ENCODE measurements at places on chromosomes 12 and 14. TPM values are rescaled to one million over a fixed set of nuclear protein-coding genes. Genes with fewer than 3 reads are reported as not detected.
A peak's percentile ranks its signal among the peaks of the same experiment; 100 is the strongest.

The HOXC12 gene
- total RNA-seq, result not detected

The EXOC3L4 gene
- total RNA-seq, result 6.3 TPM

The SVOP gene
- 0.31 TPM for total RNA-seq

DNA sequence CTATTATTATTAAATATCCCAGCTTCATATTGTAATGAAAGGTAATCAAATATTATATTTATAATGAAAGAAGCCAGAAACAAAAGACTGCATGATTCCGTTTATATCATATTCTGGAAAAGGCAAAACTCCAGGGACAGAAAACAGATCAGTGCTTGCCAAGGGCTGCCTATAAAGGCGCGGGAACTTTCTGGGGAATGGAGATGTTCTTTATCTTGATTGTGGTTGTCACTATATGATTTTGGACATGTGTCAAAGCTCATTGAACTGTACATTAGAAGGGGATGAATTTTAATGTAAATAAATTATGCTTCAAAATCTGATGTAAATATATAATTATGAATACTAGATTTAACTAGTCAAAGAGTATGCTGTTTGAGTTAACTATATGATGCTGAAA, 115.4 kb upstream of the KRAS start:
- DNase-seq, result no peak

GRCh38 chr12:83468988-83469908, 782.5 kb downstream of the TMTC2 start:
- DNase-seq, result peak; percentile 25

The CCDC38 gene
- not detected for total RNA-seq

The TTC5 gene
- total RNA-seq, result 23.3 TPM

- DNase-seq, result no peak
Observed at GRCh38 chr12:12365931-12366431, 9.1 kb downstream of the BORCS5 start.

GRCh38 chr12:115570069-115570777, 707.3 kb downstream of the MED13L start:
- DNase-seq, result no peak

DNA sequence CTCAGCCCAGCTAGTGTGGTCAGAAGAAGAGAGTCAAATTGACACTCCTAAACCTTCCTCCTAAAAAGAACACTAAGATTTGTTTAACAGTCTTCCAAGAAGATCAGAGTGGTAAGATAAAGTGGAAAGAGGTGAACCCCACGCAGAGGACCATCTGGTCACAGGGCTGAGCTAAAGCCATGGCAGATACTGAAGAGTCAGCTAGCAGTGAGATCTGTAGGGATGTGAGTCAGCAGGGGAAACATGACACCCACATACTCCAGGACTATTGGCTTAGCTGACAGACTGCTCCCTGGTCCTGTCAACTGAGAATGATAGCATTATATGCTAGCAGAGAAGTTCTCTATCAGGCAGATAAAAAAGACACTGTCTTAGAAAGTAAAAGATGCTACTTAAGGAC, 269.4 kb upstream of the ALG10 start:
- DNase-seq, result no peak

The EPYC gene
- not detected for total RNA-seq

The C12orf54 gene
- total RNA-seq, result not detected

GRCh38 chr14:71583194-71583593, 349.0 kb upstream of the RGS6 start:
- DNase-seq, result no peak

- DNase-seq, result no peak
Observed at GRCh38 chr12:1527789-1528188, 66.6 kb downstream of the FBXL14 start.

GRCh38 chr12:53427905-53428594, 4.4 kb downstream of the AMHR2 start:
- DNase-seq, result no peak

DNA sequence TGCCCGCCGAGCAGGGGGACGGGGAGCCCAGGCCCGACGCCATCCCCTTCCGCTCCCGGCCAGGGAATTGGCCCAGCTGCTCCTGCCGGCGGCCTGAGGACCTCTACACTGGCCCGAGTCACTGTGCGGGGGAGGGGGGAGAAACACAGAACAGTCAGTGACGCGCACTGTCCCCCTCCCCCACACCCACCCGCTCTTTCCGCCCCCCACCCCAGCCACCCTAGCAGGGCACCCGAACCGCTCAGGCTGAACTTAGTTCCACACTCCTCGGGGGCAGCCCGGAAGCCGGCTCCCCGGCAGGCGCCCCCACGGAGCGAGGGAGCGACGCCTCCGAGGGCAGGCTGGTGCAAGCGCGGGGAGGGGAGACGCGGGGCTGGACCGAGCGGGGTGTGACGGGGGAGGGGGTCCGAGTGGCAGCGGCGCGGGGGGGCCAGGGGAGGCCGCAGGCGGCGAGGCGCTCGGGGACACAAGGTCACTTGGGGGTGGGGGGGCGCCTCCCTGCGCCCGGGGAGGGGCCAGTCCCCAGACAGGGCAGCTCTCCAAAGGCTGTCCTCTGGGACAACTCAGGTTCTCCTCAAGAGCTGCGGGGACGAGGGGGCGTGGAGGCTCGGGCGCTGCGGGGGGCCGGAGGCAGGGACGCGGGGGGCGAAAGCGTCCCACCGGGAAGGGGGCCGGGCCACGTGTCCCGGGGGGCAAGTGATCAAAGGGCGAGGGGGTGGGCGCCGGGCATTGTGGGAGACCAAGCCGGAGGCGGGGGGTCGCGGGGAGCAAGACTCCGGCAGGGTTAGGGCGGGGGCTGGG, 648 bp downstream of the CHD4 start:
- DNase-seq, result peak; percentile 66

- DNase-seq, result peak; percentile 54
Observed at GRCh38 chr14:37819155-37820015, 224.0 kb downstream of the TTC6 start.

The FSCB gene
- 0.10 TPM for total RNA-seq

The DNAI7 gene
- total RNA-seq, result 1.5 TPM

DNA sequence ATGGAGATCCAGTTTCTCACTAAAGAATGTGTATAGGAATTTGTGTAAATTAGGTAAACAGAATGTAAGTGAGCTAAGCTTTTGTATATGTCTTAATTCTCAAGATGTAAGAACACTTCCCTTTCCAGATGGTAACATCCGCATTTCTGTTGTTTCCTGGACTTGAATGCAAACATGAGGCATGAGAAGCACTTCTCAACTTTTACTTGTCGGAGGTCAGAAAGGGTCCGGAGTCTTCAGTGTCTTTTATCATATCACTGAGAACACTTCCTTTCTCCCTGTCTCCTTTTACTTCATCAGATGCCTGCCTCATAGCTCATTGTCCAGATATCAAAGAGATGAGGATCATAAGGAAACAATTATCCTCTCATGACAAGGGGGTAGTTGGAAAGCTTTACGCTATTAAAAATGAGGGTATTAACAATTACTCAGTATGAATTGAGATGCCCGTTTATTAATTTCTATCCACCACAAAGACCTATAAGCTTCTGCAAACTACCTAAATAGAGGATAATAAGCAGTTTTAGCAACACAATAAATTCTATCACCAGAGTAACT, 214.1 kb upstream of the FLRT2 start:
- DNase-seq, result peak; percentile 20
